H1 (cell line): ENCODE measurements at places on chromosomes 3 and 15. TPM values are rescaled to one million over a fixed set of nuclear protein-coding genes. Genes with fewer than 3 reads are reported as not detected.

GRCh38 chr3:126208182-126208581 lies 27.8 kb upstream of the ALDH1L1 start:
- H3K27ac ChIP-seq = no peak overlapping the region
- 0 out of 2 replicates have a peak, but pooled peaks cover 3% of the 10 kb centered on the region for H3K27me3 ChIP-seq
- DNase-seq = no peak
- H3K36me3 ChIP-seq = no peaks in the 10 kb centered on the region
- no peaks in the 10 kb centered on the region; the same call in 1 of the 2 replicates for H3K4me1 ChIP-seq
- no peak overlapping the region for H3K4me3 ChIP-seq

DNA sequence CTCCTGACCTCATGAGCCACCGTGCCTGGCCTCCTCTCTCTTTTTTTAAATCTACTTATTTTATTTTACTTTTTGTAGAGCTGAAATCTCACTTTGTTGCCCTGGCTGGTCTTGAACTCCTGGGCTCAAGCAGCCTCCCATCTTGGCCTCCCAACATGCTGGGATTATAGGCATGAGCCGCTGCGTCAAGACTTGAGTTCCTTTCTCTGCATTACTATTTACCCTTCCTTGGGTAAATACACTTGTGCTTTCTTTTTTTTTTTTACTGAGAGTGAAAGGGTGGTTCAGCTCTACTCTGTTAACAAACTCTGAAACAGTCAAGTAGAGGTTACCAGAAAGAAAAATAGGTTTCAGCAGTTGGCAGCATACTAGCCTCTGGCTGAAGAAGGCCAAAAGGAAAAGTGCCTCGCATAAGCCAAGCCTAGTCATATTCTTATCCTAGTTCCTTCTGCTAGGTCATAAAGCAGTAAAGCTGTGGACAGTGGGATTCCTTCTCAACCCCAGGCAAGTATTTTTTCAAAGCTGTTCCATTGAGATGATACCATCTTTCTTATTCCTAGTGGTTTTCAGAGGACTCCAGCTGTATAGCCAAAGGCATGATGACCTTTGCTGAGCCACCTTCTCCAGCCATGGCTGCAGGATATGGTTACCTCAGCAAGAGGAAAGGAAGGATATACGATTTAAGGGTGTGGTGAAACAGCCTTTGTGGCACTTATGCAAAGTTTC lies 135.1 kb downstream of the RBPMS2 start:
- no peaks in the 10 kb centered on the region; the same call in 1 of the 2 replicates for H3K36me3 ChIP-seq
- no peak overlapping the region for H3K27ac ChIP-seq
- H3K4me3 ChIP-seq = no peak overlapping the region
- H3K4me1 ChIP-seq = peaks cover 8% of the 10 kb centered on the region

Gene CISH
- 1.9 and 3.1 TPM in 2 replicates for total RNA-seq

Gene ISL2
- 0.33 and 0.99 TPM in 2 replicates for total RNA-seq

Gene MAGI1
- total RNA-seq = 77.9 and 78.0 TPM in 2 replicates

DNA sequence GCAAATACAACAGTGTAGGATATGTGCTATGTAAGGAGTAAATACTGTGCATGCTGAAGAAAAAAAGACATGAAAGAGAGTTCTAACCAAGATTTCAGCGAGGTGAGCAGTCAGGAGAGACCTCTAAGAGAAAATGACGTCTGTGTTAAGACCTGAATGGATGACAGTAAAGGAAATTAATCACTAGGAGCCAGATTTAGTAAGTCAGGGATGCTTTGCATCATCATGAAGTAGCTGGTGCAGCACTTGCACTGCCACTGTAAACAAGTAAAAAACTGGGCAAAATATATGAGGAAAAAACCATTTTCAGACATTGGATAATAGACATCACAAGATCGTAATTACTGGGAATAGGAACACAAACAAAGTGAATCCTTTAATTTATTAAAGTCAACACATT lies 32.6 kb downstream of the RTP4 start:
- no peak overlapping the region for H3K4me3 ChIP-seq
- H3K4me1 ChIP-seq = no peaks in the 10 kb centered on the region

Gene CPN2
- not detected in 2 replicates for total RNA-seq

Gene MORC1
- total RNA-seq = not detected in 2 replicates

GRCh38 chr3:73031573-73032103 lies 29.8 kb upstream of the EBLN2 start:
- no peak for DNase-seq
- no peaks in the 10 kb centered on the region for H3K27me3 ChIP-seq
- no peak overlapping the region for H3K27ac ChIP-seq
- H3K36me3 ChIP-seq = no peaks in the 10 kb centered on the region

GRCh38 chr3:186883686-186884058 lies 41.2 kb downstream of the ADIPOQ start:
- no peak for DNase-seq
- no peak overlapping the region for H3K4me3 ChIP-seq
- H3K27ac ChIP-seq = no peak overlapping the region
- no peaks in the 10 kb centered on the region for H3K36me3 ChIP-seq
- H3K27me3 ChIP-seq = no peaks in the 10 kb centered on the region

Gene PIK3R4
- total RNA-seq = 43.0 and 43.8 TPM in 2 replicates

Gene CNTN6
- total RNA-seq = not detected in 2 replicates

DNA sequence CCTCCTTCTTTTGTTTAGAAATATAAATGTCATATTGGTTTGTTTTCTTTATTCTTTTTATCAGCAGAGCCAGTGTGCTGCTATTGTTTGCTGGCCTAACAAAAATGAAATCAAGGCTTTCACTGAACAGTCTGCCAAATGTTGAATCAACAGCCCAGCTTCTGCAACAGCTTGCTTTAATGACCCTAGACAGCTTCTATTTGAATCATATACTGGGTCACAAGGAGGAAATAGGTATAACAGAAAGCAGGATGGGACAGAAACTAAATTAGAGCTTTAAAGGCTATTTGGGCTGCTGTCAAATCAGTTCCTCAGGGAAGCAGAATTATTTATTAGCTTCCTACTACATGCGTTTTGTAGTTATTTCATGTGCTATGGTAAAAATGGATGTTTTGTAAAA lies 12.1 kb upstream of the DNAJC13 start:
- H3K27me3 ChIP-seq = no peaks in the 10 kb centered on the region
- DNase-seq = no peak
- H3K27ac ChIP-seq = no peak overlapping the region
- no peaks in the 10 kb centered on the region for H3K4me1 ChIP-seq
- no peak overlapping the region for H3K4me3 ChIP-seq

DNA sequence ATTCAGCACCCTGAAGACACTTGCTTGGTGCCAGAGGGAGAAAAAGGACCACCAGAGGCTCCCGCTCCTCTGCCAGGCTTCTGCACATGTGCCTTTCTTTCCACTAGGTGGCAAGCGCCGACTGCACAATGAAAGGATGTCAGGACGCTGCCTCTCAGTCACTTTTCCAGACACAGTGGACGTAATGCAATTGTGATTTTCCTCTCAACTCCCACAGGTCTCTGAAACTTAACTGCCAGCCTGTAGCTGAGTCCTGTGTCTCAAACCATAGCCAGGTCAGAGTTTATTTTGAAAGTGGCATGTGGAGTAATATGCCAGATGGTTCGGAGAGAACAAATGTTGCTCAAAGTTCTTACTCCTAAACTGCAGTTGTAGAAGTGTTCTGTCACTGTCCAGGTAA lies 162.9 kb downstream of the ITPR1 start:
- H3K4me1 ChIP-seq = no peaks in the 10 kb centered on the region
- no peaks in the 10 kb centered on the region for H3K27me3 ChIP-seq
- no peak overlapping the region for H3K4me3 ChIP-seq
- H3K27ac ChIP-seq = no peak overlapping the region
- H3K36me3 ChIP-seq = no peaks in the 10 kb centered on the region

Gene C3orf85
- total RNA-seq = not detected in 2 replicates

GRCh38 chr3:28973609-28974008 lies 307.3 kb upstream of the RBMS3 start:
- DNase-seq = no peak
- H3K4me1 ChIP-seq = no peaks in the 10 kb centered on the region
- H3K4me3 ChIP-seq = no peak overlapping the region

DNA sequence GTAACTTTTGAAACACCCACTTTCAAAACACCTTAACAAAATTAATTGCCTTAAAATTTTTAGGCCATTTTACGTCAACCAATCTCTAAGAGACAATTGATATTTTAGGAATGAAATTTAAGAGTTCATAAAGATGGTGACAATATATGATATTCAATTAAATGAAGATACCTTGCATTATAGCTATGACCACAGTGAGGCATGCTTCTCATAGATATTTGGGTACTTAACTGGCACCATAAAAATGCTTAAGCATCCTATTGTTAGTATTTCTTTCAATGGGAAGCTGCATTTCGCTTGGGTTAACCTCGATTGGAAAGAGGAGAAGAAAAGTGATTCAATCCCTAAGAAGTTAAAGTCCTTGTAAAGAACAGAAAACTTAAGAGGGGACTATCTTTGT lies 209.0 kb downstream of the GAP43 start:
- DNase-seq = no peak
- no peak overlapping the region for H3K4me3 ChIP-seq
- H3K36me3 ChIP-seq = no peaks in the 10 kb centered on the region
- peaks cover 1% of the 10 kb centered on the region; the same call in 1 of the 2 replicates for H3K4me1 ChIP-seq
- H3K27me3 ChIP-seq = no peaks in the 10 kb centered on the region

DNA sequence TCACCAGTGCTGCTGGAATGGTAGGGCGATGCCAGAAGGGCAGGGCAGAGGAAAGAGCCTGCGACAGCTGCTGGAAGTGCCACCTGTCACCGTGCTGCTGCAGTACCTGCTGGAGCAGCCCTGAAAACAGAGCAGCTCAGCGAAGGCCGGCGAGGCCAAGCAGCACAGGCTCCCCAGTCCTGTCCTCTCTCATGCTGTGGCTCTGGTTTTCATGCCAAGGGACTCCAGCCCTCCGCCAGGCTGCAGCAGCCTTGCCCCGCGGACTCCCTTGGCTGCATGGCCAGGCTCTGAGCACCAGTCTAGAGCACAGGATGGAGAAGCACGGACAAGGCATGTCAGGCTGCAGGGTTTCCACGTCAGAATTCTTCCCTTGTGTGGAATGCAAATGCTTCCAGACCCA lies 43.9 kb downstream of the ADCY5 start:
- peaks cover 6% of the 10 kb centered on the region for H3K4me1 ChIP-seq
- no peaks in the 10 kb centered on the region for H3K36me3 ChIP-seq
- no peak for DNase-seq
- no peak overlapping the region for H3K4me3 ChIP-seq
- no peak overlapping the region for H3K27ac ChIP-seq
- no peaks in the 10 kb centered on the region for H3K27me3 ChIP-seq

DNA sequence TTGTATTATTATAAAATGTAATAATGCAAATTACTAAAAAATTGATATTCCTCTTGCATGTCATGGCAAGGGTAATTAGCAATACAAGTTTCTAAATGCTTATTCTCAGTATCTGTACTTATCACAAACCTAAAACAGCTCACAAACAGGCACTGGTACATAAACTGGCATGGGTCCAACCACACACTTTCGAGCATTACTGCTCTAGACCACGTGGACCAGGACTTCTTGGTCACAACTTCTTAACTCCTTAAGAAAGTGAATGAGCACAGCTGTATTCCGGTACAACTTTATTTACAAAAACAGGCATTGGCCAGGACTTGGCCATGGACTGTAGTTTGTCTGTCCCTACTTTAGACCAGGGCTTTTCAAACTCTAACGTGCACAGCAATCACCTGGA lies 173.3 kb downstream of the SUCLG2 start:
- no peaks in the 10 kb centered on the region for H3K4me1 ChIP-seq
- DNase-seq = no peak
- no peak overlapping the region for H3K4me3 ChIP-seq
- no peaks in the 10 kb centered on the region for H3K36me3 ChIP-seq
- no peak overlapping the region for H3K27ac ChIP-seq

GRCh38 chr15:33150971-33151370 lies 43.5 kb downstream of the FMN1 start:
- H3K27me3 ChIP-seq = no peaks in the 10 kb centered on the region
- H3K4me1 ChIP-seq = no peaks in the 10 kb centered on the region
- H3K36me3 ChIP-seq = no peaks in the 10 kb centered on the region
- no peak overlapping the region for H3K27ac ChIP-seq
- no peak overlapping the region for H3K4me3 ChIP-seq

DNA sequence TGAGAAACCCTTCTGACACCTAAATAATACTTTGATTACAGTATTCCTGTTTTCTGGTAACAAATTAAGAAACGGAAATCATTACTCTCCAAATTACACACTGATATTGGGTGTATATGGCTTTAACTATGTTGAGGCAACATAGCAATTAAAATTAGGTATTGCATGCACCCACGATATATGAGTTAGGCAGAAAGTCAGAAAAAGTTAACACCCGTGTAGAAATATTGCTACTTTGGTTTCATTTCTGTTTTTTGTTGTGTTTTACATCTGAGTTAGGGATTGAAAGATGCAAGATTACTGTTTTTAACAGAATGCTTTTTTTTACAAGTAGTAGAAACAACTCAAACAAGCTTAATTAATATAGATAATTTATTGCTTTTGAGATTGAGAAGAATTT lies 327.8 kb downstream of the GBE1 start:
- H3K27ac ChIP-seq = no peak overlapping the region
- no peaks in the 10 kb centered on the region for H3K27me3 ChIP-seq
- no peak overlapping the region for H3K4me3 ChIP-seq
- no peak for DNase-seq
- H3K4me1 ChIP-seq = no peaks in the 10 kb centered on the region

Gene RPL39L
- 67.7 and 77.0 TPM in 2 replicates for total RNA-seq

DNA sequence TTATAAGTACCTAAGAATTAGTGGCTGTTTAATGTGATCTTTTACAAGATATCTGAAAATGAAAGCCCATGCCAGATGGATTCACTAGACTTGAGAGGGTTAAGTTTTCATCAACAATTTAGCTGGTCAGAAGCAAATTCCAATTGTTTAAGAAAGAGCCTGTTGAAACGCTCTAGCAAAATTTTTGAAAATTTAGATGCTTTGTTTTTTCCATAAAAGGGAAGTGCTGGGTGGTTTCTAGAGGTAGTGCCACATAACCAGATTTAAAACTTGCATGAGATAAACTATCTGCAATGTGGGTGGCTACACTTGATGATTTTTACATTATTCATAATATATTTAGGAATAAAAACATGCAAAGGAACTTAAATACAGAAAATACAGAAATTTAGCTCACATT lies 48.5 kb upstream of the SKIL start:
- no peaks in the 10 kb centered on the region for H3K36me3 ChIP-seq
- DNase-seq = no peak
- no peaks in the 10 kb centered on the region for H3K4me1 ChIP-seq
- H3K27ac ChIP-seq = no peak overlapping the region
- H3K4me3 ChIP-seq = no peak overlapping the region

DNA sequence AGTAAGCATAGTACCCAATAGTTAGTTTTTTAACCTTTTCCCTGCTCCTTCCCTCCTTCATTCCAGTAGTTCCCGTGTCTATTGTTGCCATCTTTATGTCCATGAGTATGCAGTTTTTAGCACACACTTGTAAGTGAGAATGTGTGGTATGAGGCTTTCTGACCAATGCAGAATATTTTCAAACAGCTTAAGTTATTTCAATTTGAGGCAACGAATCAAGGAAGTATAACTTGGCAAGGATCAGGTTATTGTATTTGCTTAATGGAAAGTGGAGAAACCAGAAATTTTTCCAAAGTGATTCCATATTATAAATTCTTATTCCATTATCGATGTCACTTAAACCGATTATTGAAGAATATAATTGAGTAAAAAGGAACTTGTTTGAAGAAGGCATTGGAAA lies 954.8 kb downstream of the GBE1 start:
- no peak for DNase-seq
- no peaks in the 10 kb centered on the region for H3K36me3 ChIP-seq
- no peak overlapping the region for H3K4me3 ChIP-seq
- H3K27me3 ChIP-seq = no peaks in the 10 kb centered on the region
- no peak overlapping the region for H3K27ac ChIP-seq
